ENCODE measurements at places on chromosomes 4 and X.
A peak's percentile ranks its signal among the peaks of the same experiment; 100 is the strongest.

- DNase-seq: no peak
Observed at GRCh38 chr4:99635601-99636000, 22.0 kb downstream of the C4orf54 start.

- DNase-seq: no peak
Observed at GRCh38 chr4:148114436-148114835, 327.8 kb downstream of the NR3C2 start.

- no peak for DNase-seq
Observed at GRCh38 chrX:74800062-74800461, 125.2 kb downstream of the NEXMIF start.

GRCh38 chrX:150774798-150775568, 81.8 kb downstream of the MTMR1 start:
- DNase-seq: no peak

DNA sequence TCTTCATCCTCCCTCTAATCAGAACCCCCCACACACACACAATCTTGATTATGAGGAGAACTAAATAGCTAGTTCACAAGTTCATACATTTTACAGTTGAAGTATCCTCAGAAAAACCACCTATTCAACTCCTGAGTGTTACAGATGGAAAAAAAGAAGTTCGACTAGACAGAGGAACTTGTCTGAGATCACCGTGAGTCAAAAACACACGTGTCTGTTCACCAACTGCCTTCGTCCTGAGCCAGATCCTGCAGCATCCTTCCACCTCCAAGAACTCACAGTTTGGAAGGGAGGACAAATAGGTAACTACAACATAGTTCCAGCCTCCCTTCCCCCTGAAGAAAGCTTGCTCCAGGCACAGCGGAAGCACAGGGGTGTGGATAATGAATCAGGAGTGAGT, 19.0 kb upstream of the IRAK1 start:
- no peak for DNase-seq

- no peak for DNase-seq
Observed at GRCh38 chr4:37066159-37066558, 178.4 kb upstream of the NWD2 start.

DNA sequence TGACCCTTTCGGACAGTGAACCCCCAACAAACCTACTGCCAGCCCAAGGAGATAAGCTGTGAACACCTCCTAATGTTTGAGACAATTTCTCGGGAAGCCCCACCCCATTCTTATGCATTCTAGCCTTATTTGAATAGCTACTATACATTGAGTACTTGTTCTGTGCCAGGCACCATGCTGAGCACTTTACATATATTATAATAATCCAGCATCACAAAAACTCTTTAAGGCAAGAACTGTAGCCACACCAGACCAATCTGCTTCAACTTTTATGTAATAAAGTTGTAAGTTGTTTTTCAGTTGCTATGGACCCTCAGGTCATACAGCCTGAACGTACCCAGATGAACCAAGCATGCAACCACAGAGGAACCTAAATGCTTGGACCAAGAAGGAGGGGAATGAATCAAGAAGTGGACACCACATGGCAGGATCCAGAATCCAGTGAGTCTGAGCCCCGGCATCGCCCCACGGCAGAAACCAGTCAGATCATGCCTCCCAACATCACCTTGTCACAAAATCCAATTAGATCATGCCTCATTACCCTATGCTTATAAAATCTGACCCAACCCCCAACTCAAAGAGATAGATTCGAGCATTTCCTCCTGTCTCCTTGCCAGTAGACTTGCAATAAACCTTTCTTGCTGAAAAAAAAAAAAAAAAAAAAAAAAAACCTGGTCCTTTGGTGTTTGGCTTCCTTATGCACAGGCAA, 225.0 kb downstream of the QDPR start:
- DNase-seq: no peak

- no peak for DNase-seq
Observed at GRCh38 chrX:115632455-115632854, 71.5 kb downstream of the PLS3 start.

DNA sequence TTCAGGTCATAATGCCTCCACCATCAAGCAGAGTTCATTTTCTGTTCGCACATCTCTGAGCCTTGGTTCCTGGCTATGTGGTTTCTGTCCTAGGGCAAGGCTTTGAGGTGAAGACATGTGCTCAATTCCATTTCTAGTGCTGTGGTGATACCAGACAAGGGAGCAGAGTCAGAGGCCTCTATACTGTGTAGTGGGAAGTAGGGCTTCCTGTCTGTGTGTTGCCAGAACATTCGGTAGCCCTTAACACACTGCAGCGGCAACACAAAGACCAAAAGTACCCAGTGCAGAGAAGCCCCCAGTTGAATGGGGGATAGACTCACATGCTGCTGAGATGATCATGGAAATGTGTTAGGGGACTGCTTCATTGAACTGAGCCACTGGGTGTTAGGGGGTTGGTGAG, 56.4 kb downstream of the STARD8 start:
- no peak for DNase-seq

GRCh38 chr4:28462766-28463700, 1602.4 kb downstream of the STIM2 start:
- DNase-seq: no peak

GRCh38 chr4:125187226-125188176, 127.3 kb upstream of the FAT4 start:
- no peak for DNase-seq

- no peak for DNase-seq
Observed at GRCh38 chr4:168572002-168572401, 75.2 kb downstream of the PALLD start.

DNA sequence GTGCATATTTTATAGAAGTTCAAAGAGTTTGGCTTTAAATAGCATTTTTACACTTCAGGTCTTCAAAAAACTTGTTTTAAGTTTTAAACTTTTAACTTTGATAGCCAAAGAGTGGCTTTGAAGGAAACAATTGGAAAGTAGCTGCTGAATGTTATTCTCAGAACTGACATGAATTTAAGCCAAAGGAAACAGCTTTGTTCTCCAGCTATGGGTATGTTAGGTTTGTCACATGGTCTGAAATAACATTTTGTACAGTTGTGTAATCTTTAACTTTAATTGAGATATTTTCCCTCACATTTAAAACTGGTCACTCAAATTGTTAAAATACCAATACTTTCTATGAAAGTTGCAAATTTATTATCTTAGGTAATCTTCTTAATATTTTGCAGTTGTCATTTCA, 564.7 kb downstream of the IL15 start:
- DNase-seq: no peak

DNA sequence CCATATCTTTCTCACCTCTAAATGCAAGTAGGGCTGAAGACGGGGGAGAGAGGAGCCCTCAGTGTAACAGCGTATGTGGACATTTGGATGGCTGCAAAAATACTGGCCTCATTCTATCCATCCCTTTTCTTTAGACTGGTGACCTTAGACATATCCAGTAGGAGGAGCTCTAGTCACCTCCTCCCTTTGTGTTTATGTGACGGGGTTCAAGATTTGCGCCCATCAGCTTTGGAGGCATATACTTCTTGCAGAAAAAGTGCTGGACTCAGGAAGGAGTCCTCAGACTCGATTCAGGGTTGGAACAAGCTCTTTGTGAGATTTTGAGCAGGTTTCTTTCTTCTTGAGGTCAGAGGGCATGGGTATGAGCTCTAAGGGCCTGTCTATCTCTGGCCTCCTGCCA, 86.2 kb downstream of the MAMLD1 start:
- no peak for DNase-seq

GRCh38 chr4:15024386-15024785, 22.1 kb downstream of the CPEB2 start:
- DNase-seq: no peak

DNA sequence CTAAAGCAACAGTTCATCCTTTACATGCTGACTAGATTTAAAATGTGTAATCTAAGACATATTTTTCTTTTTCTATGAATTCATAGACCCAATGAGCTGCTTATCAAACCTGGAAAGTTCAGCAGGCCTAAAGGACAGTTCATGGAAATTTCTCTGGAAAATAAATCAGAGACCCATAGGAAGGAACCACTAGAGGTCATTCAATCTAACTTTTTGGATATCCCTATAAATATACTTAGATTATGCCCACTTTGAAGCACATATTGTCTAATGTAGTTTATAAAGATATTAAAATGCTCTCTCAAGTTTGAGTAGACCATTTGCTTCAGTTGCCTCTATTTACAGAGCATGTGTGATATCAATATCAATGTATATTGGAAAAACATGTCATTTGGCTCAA, 473.0 kb downstream of the FAT4 start:
- DNase-seq: no peak

DNA sequence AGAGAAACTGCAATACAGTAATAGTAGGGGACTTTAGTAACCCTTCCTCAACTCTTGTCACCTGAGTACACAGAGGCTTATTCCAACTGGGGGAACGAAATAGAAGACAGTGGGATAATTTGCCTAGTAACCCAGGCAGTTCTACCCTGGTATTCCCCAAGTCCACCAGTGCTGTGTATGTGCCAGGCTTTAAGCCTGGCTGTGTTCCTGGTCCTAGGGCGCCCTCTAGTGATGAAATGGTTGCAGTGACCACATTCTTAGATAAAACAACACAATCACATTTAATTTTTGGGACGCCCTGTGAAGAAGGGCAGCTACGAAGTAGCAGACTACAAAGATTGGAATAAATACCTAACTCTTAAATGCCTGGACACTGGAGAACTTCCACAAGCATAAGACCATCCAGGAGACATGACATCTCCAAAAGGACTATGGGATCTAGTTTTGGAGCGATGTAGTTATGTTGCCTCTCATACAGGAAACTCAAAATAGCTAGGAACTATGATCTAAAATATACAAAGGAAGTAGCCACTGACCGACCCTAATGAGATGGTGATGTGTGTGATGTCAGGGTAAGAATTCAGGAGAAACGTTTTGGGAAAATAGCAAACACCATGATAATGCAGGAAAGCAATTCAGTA, 288.5 kb upstream of the ZCCHC13 start:
- peak; percentile 65 for DNase-seq

GRCh38 chr4:1987296-1987695, 21.5 kb downstream of the NELFA start:
- no peak for DNase-seq

DNA sequence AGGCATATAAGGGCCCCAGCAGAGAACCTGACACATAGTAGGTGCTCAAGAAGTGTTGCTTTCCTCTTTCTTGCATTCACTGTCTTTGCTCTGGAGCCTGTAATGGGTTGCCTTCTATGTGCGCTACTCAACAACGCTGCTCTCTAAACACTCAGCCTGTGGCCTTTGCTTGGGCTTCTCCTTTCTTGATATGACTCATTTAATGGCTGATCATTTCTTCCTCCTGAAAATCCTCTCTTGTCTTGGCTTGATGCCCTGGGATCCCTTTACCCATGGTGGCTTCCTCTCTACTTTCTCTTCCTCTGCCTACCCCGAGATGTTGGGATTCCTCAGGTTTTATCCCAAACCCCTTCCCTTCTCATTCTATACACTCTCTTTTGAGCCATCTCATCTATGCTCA, 19.9 kb upstream of the PJA1 start:
- DNase-seq: no peak

DNA sequence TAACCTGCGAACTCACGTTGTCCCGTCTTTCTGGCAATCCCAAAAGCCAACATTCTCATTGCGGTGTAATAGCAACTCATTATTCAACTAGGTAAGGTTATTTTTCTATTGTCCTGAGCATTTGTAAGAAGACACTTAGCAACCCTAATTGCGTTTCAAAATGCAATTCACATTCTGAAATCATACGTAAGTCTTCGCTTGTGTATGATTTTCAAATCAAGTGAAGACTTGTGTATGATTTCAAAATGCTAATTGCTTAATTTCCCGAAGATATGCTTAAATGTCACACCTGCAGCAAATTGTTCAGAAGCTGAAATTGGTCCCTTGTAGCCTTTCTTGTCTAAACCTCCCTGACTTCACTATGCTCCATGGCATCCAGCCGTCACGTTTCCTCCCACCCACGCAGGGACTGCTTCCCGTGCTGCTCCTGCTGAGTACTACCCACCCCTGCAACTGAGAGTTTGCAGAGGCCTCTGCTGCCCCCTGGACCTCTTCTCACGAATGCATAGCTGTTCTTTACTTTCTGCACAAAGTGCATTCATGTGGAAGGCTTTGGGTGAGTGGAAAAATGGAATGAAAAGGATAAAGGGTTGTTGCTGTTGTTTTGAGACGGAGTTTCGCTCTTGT, 40.8 kb upstream of the CLDN24 start:
- DNase-seq: no peak

DNA sequence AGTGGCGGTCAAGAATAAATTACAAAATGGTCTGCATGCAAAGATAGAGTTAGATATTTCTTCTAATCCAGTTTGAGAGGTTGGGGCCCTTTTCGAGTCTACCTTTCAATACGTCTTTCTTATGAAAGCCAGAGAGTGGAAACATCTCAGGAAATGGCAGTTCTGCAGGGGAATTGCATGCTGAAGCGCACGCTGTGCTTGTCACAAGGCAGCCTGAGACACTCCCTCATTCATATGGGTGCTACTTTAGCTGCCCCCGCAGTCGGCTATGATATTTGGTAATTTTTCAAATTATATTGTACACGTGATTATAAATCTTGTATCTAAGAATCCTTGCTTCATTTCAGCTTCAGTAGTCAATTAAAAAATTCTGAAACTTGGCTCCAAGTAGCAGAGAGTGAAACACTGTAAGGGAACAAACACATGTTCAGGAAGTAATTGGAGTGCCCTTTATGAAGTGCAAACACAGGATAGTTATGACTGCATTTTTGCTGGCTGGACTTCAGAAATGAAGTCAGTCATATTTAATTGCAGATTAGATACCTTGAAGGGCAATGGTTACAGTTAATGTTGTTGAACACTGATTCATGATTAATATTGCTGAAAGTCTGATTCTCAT, 145.5 kb upstream of the NAP1L5 start:
- no peak for DNase-seq

- no peak for DNase-seq
Observed at GRCh38 chr4:149076401-149076800, 634.2 kb upstream of the NR3C2 start.

DNA sequence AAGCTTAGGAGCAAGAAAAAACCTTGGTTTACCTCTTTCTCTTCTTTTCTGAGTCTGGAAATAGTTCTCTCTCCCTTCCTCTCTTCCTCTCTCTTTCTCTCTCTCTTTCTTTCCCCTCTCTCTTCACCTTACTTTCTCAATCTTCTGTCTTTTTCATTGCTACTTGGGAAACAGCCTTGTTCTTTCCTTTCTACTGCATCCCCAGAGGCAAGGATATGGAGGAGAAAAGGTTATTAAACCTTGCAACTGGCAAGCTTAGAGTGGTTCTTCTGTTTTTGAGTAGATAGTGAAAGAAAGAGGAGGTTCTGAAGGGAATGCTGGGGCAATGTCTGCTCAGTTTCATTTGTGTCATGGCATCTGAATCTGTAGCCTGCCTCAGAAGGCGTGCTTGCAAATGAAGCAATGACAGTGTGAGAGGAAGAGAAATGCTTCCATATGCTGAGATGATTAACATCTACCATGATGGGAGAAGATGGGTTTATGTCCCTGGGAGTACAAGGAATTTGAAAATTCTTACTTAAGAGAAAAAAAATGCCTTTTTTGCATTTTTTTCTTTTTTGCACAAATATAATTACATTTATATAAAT, 190.6 kb downstream of the CEP135 start:
- DNase-seq: no peak

- DNase-seq: no peak
Observed at GRCh38 chrX:120795301-120795700, 80.4 kb downstream of the CT47B1 start.

All from CD4-positive, alpha-beta T cell treated with Interleukin-12 subunit alpha and Interleukin-12 subunit beta, for 1 hour (primary cell).